Upper lobe of left lung (tissue), 6 donors: ENCODE measurements at places on chromosomes 3 and 15. TPM values are rescaled to one million over a fixed set of nuclear protein-coding genes. Genes with fewer than 3 reads are reported as not detected.

Gene THBS1
- total RNA-seq = 472 TPM

Gene KLHL40
- not detected for total RNA-seq

Gene PEX5L
- not detected for total RNA-seq

GRCh38 chr3:125605756-125606155, 10.5 kb upstream of the OSBPL11 start:
- H3K36me3 ChIP-seq = no peaks in the 10 kb centered on the region
- no peaks in the 10 kb centered on the region for H3K4me1 ChIP-seq
- H3K27ac ChIP-seq = no peak overlapping the region
- DNase-seq = no peak
- no peaks in the 10 kb centered on the region for H3K27me3 ChIP-seq

DNA sequence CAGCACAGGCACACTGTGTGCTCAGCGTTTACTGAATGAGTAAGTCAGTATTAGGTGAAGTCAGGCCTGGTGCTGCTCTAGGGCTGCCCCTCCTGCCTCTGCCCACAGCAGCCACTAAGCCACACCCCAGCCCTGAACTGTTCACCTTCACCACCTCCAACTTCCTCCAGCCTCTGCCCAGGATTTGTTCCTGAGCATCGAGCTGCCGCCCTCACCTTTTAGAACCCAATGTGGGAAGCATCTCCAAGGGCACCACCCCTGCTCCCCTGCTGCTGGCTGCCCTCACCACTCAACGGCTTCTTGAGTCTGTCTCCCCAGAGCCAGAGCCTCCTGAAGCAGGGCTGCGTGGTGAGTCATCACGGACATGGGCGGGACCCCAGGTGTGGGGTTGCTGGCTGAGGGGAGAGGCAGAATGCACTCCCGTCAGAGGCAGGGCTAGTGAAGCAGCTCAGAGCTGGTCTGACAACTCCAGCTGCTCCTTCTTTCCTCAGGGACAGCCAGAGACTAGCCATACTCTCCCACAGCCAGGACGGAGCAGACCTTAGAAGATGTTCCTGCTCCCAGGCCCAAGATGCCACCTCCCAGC, 5.8 kb downstream of the HYAL2 start:
- peak overlapping the region; percentile 94 for H3K27ac ChIP-seq
- H3K36me3 ChIP-seq = peaks cover 13% of the 10 kb centered on the region
- peaks cover 74% of the 10 kb centered on the region for H3K4me1 ChIP-seq
- H3K27me3 ChIP-seq = no peaks in the 10 kb centered on the region

DNA sequence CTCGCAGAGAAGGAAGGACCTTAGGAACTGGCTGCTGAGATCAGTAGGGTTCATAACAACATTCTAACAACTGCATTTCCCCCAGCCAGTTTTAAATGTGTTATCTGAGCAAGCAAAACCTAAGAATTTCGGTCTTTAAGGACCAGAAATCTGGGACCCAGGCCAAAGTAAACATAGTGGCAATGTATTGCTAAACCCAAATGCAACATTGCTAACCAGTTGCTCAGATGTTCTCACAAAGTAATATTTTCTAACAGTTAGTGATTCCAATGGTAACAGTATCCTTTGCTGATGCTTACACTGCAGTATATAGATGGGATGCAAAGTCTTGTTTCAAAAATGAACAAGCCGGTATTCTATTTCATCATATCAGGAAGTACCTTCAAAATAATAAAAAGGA, 254.3 kb downstream of the RYR3 start:
- no peak overlapping the region for H3K4me3 ChIP-seq
- H3K4me1 ChIP-seq = no peaks in the 10 kb centered on the region
- H3K27ac ChIP-seq = no peak overlapping the region
- no peaks in the 10 kb centered on the region for H3K36me3 ChIP-seq

- H3K4me3 ChIP-seq = no peak overlapping the region
- no peak overlapping the region for H3K27ac ChIP-seq
- H3K27me3 ChIP-seq = no peaks in the 10 kb centered on the region
- DNase-seq = no peak
- H3K4me1 ChIP-seq = no peaks in the 10 kb centered on the region
- no peaks in the 10 kb centered on the region for H3K36me3 ChIP-seq
Measured at GRCh38 chr3:96977671-96978070, 163.3 kb downstream of the EPHA6 start.

- H3K4me1 ChIP-seq = no peaks in the 10 kb centered on the region
- peak; percentile 6 for DNase-seq
- no peaks in the 10 kb centered on the region for H3K36me3 ChIP-seq
- H3K4me3 ChIP-seq = no peak overlapping the region
- no peak overlapping the region for H3K27ac ChIP-seq
Measured at GRCh38 chr3:38579551-38580449, 69.7 kb downstream of the SCN5A start.

DNA sequence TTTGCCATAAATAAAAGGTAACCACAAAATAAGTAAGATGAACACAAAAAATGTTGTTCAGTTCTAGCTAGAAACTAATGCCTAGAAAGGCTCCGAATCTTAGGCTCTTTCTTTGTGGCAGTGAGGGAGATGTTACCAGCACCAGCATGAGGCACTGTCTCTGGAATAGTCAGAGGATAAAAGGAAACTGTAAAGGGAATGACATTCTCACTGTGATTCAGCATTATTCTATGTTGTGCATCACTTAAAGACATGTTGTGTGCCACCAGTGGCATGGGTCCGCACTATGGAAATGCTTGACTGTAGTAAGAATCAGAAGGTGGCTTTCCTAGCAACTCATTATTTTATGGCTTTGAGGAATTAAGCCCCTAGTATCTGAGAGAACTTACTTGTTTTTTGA, 70.8 kb downstream of the SEC22A start:
- no peak for DNase-seq
- no peaks in the 10 kb centered on the region for H3K4me1 ChIP-seq
- H3K27ac ChIP-seq = no peak overlapping the region
- H3K27me3 ChIP-seq = no peaks in the 10 kb centered on the region
- no peak overlapping the region for H3K4me3 ChIP-seq

GRCh38 chr3:168859574-168859973, 763.9 kb upstream of the GOLIM4 start:
- H3K27ac ChIP-seq = no peak overlapping the region
- H3K4me1 ChIP-seq = no peaks in the 10 kb centered on the region
- no peak for DNase-seq
- no peak overlapping the region for H3K4me3 ChIP-seq

DNA sequence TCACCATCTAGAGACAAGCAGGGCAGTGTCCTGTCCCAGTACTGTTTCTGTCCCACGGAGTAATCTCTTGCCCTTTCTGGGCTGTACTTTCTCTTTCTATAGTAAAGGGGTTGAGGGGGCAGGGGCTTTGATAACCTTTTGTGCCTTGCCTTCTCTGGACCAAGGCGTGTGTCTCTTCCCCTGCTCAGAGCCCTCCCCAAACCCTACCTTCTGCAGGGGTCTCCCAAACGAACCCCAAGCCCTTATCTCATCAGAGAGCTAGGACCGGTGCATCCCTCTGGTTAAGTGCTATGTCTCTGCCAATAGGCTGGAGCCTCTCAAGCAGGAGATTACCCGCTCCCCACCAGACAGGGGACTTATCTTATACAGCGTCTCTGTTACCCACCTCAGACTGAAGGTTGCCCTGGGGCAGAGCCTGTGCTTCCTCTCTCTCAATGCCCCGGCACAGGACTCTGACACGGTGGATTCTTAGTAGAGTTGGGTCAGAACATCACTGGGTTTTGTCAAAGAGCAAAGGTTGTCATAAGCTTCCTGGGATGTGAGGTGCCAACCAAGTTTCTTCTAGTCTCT, 2.9 kb downstream of the PLEKHO2 start:
- peaks cover 4% of the 10 kb centered on the region for H3K36me3 ChIP-seq
- DNase-seq = no peak
- no peaks in the 10 kb centered on the region for H3K27me3 ChIP-seq
- peak overlapping the region; percentile 96 for H3K27ac ChIP-seq
- H3K4me1 ChIP-seq = peaks cover 57% of the 10 kb centered on the region

DNA sequence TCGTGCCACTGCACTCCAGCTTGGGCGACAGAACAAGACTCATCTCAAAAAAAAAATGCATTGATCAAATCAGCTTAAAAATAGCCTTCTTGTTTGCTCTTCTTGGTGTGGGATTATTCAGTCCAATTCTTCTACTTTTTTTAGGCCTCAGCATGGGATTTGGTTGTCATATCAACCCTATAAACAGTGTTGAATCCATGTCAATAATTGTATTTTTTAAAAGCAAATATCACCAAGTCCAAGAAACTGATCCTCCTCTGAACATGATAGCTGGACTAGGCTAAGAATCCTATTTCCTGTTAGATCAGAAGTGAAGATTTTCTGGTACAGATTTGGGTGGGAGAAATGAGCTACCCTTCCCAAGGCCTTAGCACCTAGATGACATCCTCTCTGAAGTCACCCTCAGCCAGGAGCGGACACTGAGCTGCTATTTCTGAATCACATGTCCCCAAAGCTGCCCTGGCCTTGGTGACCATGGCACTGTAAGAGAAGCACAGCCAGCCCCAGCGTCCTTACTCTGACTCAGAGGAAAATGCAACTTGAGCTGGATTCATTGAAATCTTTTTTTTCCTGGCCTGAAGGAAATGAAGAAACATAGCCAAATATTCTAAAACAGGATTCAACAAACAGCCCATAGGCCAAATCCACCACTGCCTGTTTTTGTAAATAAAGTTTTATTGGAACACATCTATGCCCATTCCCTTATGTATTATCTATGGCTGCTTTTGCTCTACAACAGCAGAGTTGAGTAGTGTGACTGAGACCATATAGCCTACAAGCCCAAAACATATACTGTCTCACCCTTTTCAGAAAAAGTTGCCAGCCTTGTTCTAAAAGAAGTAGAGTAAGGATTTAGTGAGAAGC, 215.9 kb upstream of the CTDSPL start:
- no peaks in the 10 kb centered on the region for H3K36me3 ChIP-seq
- no peak overlapping the region for H3K27ac ChIP-seq
- no peak overlapping the region for H3K4me3 ChIP-seq
- no peak for DNase-seq

DNA sequence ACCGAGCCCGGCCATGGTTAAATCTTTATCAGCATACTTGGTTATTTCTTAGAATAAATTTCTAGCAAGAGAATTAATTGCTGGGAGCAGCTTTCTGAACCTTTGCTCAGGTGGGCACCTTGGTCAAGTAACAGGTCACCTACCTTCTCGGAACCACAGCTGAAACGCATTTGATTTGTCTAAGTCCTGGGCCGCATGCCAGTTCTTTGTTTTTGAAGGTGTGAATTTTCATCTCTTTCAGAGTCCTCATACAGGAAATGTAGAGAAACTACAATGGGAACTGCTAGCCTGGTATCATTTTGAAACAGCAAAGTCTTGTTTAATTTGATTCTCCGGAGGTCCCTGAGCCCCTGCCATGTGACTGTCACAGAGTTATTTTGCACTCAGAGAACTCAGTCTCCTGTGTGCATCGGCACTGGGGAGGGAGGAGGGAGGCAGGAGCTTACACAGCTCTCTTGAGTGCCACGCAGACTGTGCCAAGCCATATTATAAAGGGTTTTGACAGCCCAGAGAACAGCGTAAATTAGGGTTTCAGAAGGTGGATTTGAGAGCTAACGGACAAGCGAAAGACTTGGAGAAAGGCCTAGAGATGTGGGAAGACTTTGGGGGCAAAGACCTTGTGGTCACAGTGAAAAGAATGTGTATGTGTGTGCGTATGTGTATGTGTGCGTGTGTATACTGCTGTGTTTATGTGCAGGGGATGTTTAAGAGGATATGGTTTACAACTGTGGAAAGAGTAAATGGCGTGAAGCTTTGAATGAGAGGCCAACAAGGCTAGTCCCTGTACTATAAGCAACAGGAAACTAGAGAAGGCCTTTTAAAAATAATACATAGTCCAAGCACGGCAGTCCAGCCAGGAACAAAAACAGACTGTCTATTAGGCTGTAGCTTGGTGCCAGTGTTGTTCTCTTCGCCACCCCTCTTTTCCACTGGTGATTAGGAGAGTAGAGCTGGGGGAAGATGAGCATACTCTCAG, 61.8 kb upstream of the ATP13A3 start:
- H3K27ac ChIP-seq = no peak overlapping the region
- no peak for DNase-seq
- no peaks in the 10 kb centered on the region for H3K4me1 ChIP-seq

GRCh38 chr3:175865724-175866123, 1006.6 kb downstream of the NAALADL2 start:
- no peaks in the 10 kb centered on the region for H3K36me3 ChIP-seq
- no peak for DNase-seq
- H3K27me3 ChIP-seq = no peaks in the 10 kb centered on the region
- H3K27ac ChIP-seq = no peak overlapping the region

DNA sequence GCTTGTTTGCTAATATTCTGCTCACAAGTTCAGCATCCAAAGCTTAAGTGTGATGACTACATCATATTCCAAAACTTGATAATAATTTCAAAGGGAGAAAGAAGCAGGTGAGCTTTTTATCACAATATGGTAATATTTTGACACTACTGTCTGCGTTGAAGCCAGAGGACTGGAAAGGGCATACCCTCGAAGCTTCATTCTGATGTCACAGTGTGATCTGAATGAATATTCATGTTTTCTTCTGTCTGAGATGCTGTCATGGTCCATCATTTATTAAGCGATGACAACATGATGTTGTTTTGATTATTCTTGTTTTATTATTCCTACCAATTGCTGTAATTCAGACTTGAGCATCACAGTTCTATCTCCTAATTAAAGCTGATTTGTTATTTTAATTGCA, 625.4 kb downstream of the ZPLD1 start:
- no peak for DNase-seq
- H3K36me3 ChIP-seq = no peaks in the 10 kb centered on the region
- H3K27me3 ChIP-seq = no peaks in the 10 kb centered on the region

DNA sequence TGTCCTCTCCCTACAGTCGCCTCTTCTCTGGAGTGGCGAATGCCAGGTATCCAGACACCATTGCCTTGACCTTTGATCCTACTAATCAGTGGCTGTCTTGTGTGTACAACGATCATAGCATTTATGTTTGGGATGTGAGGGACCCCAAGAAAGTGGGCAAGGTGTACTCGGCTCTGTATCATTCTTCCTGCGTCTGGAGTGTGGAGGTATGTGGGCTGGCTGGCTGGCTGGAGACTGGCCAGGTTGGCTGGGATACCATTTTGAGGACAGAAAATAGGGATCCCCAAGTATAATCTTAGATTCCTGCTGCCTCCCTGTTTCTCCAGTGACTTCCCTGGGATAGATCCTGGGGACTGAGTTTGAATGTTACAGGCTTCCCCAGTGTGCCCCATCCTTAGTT, 13.4 kb upstream of the JMJD7 start:
- H3K4me3 ChIP-seq = no peak overlapping the region
- H3K27ac ChIP-seq = no peak overlapping the region
- H3K4me1 ChIP-seq = peaks cover 8% of the 10 kb centered on the region

- DNase-seq = no peak
- H3K27ac ChIP-seq = no peak overlapping the region
- no peaks in the 10 kb centered on the region for H3K4me1 ChIP-seq
- no peak overlapping the region for H3K4me3 ChIP-seq
Measured at GRCh38 chr3:106214641-106215040, 345.8 kb upstream of the CBLB start.
